Stimulated activated CD4-positive, alpha-beta T cell treated with anti-CD3 and anti-CD28 coated beads, Interleukin-1b, Interleukin-23, amount 100 ng/mL, for 1 hour (primary cell): ENCODE measurements at places on chromosomes 5 and 9.

GRCh38 chr9:78280982-78281668, 15.8 kb upstream of the PSAT1 start:
- DNase-seq, result no peak

GRCh38 chr9:19992556-19992955, 203.7 kb upstream of the SLC24A2 start:
- no peak for DNase-seq

- DNase-seq, result no peak
Observed at GRCh38 chr5:32991421-32991815, 280.3 kb downstream of the NPR3 start.

- DNase-seq, result no peak
Observed at GRCh38 chr5:123414974-123415373, 8.2 kb downstream of the CEP120 start.

DNA sequence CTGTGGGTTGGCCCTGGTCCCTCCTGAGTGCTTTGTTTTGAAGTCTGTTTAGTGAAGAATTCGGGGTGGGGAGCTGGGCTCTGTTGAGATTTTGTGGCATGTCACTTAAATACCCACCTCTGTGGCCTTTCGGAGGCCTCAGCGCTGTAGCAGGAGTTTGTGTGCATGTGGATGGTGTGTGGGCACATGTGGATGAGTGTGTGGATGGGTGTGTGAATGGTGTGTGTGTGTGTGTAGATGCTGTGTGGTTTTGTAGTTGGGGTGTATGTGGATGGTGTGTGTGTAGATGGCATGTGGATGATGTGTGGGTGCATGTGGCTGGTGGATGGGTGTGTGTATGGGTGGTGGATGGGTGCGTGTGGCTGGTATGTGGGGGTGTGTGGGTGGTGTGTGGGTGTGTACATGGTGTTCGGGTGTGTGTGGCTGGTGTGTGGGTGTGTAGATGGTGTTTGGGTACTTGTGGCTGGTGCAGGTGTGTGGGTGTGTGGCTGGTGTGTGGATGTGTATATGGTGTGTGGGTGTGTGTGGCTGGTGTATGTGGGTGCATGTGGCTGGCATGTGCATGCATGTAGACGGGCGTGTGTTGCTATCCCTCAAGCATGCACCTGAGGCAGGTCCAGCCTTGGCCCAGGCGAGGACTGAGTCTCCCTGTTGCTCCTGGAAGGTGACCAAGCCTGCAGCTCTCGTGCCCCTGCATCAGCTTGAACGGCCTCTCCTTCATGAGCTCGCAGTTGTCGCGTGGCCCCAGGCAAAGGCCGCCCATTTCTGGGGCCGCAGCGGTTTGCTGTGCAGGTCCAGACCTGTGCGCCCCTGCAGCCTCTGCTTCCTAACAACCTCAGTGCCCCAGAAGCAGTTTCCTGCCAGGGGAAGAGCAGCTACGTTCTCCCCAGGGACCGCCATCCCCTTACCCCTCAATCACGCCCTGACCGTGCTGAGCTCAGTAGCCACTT, 54.0 kb upstream of the FCN2 start:
- no peak for DNase-seq

DNA sequence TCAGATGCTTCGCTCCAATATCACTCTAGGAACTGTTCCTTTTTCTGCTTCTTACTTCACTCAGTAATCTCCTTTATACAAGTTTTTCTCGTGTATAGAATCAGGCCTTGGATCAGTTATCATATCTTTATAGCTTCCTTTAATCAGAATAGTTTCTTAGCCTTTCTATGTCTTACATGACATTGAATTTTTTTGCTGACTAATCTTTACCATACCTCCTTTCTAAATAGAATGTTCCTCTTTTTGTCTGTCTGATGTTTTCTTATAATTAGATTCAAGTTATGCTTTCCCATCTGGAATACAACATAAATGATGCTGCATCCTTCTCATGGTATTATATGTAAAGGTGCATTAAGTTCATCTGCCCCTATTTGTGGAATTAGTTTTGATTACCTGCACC, 40.2 kb upstream of the TYRP1 start:
- no peak for DNase-seq

DNA sequence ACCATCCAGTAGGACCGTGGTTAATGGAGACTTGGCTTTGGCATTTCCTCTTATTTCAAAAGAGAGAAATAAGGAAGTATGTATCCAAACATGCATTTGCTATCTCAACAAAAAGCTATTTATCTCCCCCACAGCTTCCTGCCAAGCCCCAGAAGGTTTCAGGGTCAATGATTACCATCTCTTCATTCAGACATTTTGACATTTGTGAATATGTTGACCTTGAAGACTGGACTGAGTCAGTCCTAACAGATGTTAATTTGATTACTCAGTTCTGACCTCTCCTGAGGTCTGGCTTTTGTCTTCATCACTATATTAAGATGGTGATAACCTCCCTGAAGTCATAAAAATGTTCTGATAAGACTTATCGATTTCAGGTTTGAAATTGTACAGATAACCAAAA, 479.4 kb downstream of the AGTPBP1 start:
- DNase-seq, result no peak

DNA sequence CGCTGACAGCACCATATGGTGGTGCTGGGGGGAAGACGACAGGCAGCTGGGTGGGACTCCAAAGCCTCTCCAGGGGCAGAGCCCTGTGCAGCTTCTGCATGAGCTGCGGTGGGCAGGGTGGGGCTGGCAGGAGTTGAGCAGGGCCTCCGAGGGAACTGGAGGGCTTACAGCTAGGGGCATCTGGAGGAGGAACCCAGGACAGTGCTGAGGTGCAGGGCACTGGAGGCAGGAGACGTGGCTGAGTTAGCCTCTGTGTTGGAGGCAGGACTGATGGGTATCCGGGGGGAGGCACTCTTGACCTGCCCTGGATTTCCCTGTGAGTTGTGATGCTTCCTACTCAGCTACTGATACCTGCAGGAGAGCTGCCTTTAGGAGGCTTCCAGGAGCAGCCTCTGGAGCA, 45.0 kb downstream of the TENT4A start:
- no peak for DNase-seq

- DNase-seq, result no peak
Observed at GRCh38 chr5:17891881-17892280, 257.6 kb downstream of the TAF11L14 start.

DNA sequence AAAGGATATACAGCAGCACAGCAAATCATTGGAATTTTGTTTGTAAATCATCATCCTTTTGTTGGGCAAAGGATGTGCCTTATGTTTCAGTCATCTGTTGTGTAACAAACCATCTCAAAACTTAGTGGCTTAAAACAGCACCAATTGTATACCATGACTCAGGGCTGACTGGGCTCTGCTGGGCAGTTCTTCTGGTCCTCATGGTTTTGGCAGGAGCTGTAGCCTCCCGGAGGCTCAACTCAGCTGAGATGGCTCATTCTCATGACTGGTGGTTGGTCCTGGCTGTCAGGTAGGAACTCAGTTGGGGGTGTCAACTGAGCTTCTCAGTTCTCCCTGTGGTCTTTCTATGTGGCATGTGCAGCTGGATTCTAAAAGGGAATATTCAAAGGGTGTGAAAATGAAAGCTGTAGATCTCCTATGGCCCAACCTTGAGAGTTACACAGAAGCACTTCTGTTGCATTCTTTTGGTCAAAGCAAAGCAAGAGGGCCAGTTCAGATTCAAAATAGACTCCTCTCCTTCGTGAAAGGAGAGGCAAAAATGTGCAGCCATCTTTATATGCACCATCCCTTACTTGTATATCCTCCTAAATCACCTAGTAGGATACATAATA, 39.1 kb upstream of the CPEB4 start:
- DNase-seq, result no peak

DNA sequence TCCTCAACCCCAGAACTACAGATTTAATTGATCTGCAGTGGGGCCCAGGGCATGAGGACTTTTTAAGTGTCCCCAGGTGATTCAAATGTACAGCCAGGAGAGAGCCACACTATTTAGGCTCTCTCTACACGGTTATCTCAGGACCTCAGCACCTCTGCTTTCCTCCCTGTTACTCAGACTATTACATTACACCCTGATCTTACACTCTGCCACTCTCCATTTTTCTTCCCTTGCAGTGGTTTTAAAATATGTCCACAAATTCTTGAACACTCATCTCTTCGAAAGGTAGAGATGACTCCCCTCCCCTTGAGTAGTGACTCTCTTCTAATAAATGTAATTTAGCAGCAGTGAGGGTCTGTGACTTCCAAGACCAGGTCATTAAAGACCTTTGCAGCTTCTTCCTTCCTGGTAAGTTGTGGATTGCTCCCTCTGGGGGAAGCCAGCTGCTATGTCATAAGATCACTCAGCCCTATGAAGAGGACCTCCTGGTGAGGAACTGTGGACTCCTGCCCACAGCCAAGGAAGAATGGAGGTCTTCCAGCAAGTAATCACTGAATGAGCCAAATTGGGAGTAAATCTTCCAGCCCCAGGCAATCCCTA, 87.5 kb upstream of the SSBP2 start:
- no peak for DNase-seq

- no peak for DNase-seq
Observed at GRCh38 chr9:116686693-116687073, 422 bp upstream of the TRIM32 start.

DNA sequence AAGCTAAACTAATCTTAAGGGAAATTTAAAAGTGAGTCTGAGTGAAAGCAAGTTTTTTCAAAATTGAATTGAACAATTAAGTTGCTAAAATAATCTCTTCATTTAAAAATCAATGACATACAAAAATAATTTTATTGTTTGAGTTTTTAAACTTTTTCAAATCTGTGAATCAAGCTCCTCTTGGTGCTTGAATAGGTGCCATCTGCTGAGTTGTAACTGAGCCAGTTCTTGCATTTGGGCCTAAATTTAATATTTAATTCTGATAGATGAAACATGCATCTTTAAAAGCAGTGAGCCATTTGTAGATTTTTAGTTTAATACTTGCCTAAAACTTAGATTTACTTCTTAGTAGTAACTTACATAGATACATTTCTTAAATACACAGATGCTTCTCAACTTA, 31.8 kb downstream of the SPATA31D1 start:
- no peak for DNase-seq

DNA sequence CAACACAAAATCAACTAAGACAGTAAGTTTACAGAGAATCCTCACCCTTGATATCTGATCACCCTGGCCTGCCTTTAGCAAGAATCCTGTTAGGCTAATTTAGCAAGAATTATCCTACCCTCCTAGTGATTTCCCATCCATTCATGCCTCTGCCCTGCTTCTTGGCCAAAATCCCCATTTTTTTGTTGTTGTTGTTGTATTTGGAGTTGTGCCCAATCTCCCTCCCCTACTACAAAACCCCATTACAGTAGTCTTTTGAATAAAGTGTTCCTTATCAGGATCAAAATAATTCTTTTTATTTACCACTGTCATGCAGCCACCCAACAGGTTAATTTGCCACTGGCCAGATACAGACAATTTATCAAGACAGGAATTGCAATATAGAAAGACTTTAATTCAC, 58.5 kb upstream of the CLINT1 start:
- no peak for DNase-seq
